ENCODE measurements at places on chromosomes 3 and 15. TPM values are rescaled to one million over a fixed set of nuclear protein-coding genes. Genes with fewer than 3 reads are reported as not detected.

CMTM8 gene
- 22.2 TPM for polyA plus RNA-seq

SENP8 gene
- 3.1 TPM for polyA plus RNA-seq

SNTN gene
- polyA plus RNA-seq: 0.70 TPM

TEX55 gene
- not detected for polyA plus RNA-seq

DGKG gene
- polyA plus RNA-seq: 0.17 TPM

IL17RD gene
- polyA plus RNA-seq: 11.9 TPM

RLBP1 gene
- polyA plus RNA-seq: not detected

CHRFAM7A gene
- polyA plus RNA-seq: 0.99 TPM

RHCG gene
- polyA plus RNA-seq: 0.21 TPM

DLEC1 gene
- polyA plus RNA-seq: 0.66 TPM

TLR9 gene
- polyA plus RNA-seq: not detected

SPRED1 gene
- 11.2 TPM for polyA plus RNA-seq

ZNF592 gene
- 4.7 TPM for polyA plus RNA-seq

IGSF10 gene
- polyA plus RNA-seq: 0.50 TPM

PFKFB4 gene
- polyA plus RNA-seq: 7.6 TPM

KNL1 gene
- 16.7 TPM for polyA plus RNA-seq

CGNL1 gene
- polyA plus RNA-seq: 19.4 TPM

CIB1 gene
- 33.5 TPM for polyA plus RNA-seq

GOLGA6D gene
- polyA plus RNA-seq: 0.71 TPM

TTLL13 gene
- polyA plus RNA-seq: not detected

PLSCR4 gene
- 2.9 TPM for polyA plus RNA-seq

INO80 gene
- 7.6 TPM for polyA plus RNA-seq

DUOXA2 gene
- polyA plus RNA-seq: not detected

GOLIM4 gene
- polyA plus RNA-seq: 50.5 TPM

IQGAP1 gene
- 92.9 TPM for polyA plus RNA-seq

NMNAT3 gene
- 8.3 TPM for polyA plus RNA-seq

COL6A6 gene
- polyA plus RNA-seq: 0.10 TPM

VPS8 gene
- polyA plus RNA-seq: 17.3 TPM

SMAD6 gene
- polyA plus RNA-seq: 1.6 TPM

KY gene
- not detected for polyA plus RNA-seq

GRIP2 gene
- polyA plus RNA-seq: 3.6 TPM

MRPL46 gene
- 35.9 TPM for polyA plus RNA-seq

ITPKA gene
- polyA plus RNA-seq: 0.55 TPM

IQCF5 gene
- not detected for polyA plus RNA-seq

CCDC54 gene
- not detected for polyA plus RNA-seq

RTP3 gene
- polyA plus RNA-seq: 0.16 TPM

Data from GM23338 (cell line).